ENCODE measurements at places on chromosomes 5 and 9.

GRCh38 chr5:123754908-123755307, 242.9 kb downstream of the CSNK1G3 start:
- no peak for DNase-seq
- H3K27me3 ChIP-seq = no peaks in the 10 kb centered on the region
- H3K4me3 ChIP-seq = no peak overlapping the region
- no peaks in the 10 kb centered on the region for H3K4me1 ChIP-seq

DNA sequence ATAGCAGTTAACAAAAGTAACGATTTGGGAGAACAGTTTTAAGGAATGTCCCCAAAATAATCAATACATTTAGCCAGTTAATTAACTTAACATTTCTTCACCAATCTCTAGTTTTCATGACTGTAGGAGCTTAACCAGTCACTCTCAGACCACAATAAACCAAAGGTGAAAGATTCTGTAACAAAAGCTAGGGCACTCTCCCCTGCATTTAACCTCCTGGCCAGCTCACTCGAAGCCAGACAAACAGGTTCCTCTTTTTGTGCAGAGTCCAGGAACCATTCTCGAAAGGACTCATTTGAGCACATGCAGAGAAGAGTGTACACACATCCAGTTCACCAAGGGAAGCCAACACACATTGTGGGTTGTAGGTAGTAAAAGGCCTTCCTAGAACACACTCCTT, 6.5 kb downstream of the IL7R start:
- no peak overlapping the region for H3K4me3 ChIP-seq
- no peaks in the 10 kb centered on the region for H3K27me3 ChIP-seq
- H3K36me3 ChIP-seq = peaks cover 33% of the 10 kb centered on the region
- DNase-seq = no peak
- peak overlapping the region; percentile 84 for H3K27ac ChIP-seq
- peaks cover 28% of the 10 kb centered on the region for H3K4me1 ChIP-seq

GRCh38 chr5:57539281-57539701, 56.7 kb upstream of the ACTBL2 start:
- H3K27me3 ChIP-seq = no peaks in the 10 kb centered on the region
- no peak for DNase-seq
- no peaks in the 10 kb centered on the region for H3K4me1 ChIP-seq
- H3K36me3 ChIP-seq = no peaks in the 10 kb centered on the region
- no peak overlapping the region for H3K27ac ChIP-seq

DNA sequence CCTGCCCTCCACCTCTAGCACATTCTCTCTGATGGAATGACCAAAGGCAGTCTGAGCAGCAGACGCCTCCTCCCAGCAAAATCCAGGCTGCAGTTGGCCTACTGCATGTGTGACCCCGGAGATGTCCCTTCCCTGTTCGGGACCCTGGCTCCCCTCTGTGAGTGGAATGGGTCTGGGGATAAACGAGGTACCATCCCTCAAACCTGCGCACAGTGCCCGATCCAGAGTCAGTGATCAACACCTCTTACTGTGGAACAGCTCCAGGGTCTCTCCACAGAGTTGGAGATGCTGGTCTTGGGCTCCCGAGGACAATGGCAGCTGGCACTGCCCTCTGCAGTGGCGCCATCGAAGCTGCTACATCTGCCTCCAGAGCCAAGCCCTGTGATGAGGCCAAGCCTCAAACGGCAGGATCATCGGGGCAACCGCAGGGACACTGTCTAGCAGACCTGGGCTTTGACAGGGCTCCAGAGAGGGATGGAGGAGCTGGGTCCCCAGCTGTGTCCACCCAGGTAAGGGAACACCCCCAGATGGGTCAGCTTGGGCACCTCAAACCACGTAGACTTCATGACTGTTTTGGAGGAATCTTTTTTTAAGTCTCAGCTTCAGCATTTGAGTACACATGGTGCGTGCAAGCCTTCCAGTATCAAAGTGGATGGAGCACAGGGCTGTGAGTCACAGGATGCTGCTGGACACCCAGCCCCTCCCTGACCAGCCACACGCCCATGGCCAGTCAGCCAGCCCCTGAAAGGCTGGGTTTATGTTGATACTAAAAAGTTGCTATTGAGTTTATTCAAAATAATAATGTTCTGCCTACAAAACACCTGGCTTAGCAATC, 13.0 kb downstream of the MED10 start:
- H3K27ac ChIP-seq = no peak overlapping the region
- no peak for DNase-seq
- peaks cover 16% of the 10 kb centered on the region for H3K4me1 ChIP-seq
- H3K4me3 ChIP-seq = no peak overlapping the region
- no peaks in the 10 kb centered on the region for H3K27me3 ChIP-seq

DNA sequence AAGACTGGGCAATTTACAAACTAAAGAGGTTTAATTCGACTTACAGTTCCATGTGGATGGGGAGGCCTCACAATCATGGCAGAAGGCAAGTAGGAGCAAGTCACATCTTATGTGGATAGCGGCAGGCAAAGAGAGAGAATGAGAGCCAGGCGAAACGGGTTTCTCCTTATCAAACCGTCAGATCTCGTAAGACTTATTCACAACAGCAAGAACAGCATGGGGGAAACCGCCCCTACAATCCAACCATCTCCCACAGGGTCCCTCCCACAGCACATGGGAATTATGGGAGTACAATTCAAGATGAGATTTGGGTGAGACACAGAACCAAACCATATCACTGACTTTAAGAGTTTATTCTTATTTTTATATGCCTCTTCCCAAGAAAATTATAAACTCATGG, 60.3 kb downstream of the RFK start:
- H3K27me3 ChIP-seq = peaks cover 10% of the 10 kb centered on the region
- H3K4me1 ChIP-seq = no peaks in the 10 kb centered on the region
- no peaks in the 10 kb centered on the region for H3K36me3 ChIP-seq
- H3K4me3 ChIP-seq = no peak overlapping the region

GRCh38 chr9:107239474-107239873, 43.6 kb upstream of the RAD23B start:
- H3K27me3 ChIP-seq = peaks cover 12% of the 10 kb centered on the region
- no peak overlapping the region for H3K27ac ChIP-seq
- H3K4me3 ChIP-seq = no peak overlapping the region
- H3K36me3 ChIP-seq = no peaks in the 10 kb centered on the region
- peaks cover 18% of the 10 kb centered on the region for H3K4me1 ChIP-seq

DNA sequence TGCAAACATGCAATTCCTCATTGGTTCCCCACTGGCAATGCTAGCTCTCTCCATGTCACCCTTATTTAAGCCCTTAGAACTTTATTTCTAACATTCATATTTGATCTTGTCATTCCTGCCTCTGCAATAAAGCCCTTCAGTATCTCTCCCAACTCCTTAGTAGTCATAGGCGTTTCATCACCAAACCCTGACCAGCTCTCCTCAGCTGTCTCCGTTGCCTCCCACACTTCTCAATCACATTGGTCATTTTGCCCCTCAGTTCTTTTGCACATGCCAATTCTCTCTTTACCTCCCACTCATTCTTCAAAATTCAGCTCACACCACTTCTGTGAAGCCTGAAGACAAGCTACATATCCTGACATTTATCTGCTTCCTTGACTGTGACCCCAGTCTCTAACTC, 2.8 kb upstream of the RUSC2 start:
- H3K27ac ChIP-seq = no peak overlapping the region
- peaks cover 33% of the 10 kb centered on the region for H3K27me3 ChIP-seq
- DNase-seq = no peak
- peaks cover 17% of the 10 kb centered on the region for H3K4me1 ChIP-seq
- no peaks in the 10 kb centered on the region for H3K36me3 ChIP-seq

DNA sequence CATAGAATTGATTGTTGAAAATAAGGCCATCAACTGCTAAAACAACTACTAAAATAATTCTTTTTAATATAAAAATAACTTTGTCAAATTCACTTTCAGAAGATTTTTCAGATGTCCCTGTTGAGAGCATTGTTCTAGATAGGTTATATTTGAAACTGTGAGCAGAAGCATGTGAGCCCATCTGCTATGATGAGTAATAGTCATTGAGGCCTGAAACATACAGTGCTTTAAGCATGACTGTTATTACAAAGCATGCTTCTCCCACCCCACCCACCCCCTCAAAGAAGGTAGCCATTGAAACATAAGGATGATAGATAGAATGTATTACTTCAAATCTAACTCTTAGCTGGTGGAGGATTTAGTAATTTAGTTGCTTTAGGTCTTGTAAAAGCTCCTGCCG, 86.0 kb downstream of the UHRF2 start:
- no peak for DNase-seq
- H3K36me3 ChIP-seq = peaks cover 30% of the 10 kb centered on the region
- peak overlapping the region; percentile 85 for H3K27ac ChIP-seq
- H3K4me1 ChIP-seq = no peaks in the 10 kb centered on the region
- H3K27me3 ChIP-seq = no peaks in the 10 kb centered on the region
- H3K4me3 ChIP-seq = no peak overlapping the region

DNA sequence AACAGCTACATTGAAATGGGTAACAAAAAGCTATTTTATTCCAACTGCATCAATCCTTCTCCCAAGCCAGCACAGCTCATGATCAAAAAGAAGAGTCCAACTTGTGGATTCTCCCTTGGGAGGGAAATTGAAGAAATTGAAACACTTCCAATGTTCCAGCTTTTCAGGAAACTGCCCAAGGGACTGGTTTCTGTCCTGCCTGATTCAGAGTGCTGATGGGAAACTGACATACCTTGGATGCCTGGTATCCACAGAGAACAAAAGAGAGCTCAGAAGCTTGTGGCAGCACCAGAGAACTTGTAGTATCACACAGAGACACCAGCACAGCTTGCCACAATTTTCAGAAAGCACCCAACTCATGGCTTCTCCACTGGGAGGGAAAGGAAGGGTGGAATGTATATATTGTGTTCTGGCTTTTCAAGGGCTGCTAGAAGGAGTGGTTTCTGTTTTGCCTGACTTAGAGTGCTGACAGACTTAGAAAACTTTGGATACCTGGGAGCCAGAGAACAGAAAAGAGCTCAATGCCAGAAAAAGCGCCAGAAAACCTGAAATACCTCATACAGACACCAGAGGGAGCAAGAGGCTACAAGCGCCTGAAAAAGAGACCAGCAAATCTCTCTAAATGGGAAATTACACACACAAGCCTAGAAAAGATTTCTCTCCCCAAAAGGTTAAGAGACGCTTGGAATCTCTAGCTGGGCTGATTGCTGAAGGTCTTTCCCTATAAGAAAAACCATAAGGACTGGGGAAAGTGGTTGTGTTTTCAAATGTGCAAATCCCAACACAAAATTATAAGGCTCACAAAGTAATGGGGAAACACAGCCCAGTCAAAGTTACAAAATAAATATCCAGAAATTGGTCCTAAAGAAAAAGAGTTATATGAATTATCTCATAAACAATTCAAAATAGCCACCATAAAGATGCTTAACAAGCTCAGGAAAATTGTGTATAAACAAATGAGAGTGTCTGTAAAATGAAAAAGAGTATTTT, 178.8 kb downstream of the SPOCK1 start:
- no peaks in the 10 kb centered on the region for H3K36me3 ChIP-seq
- H3K27me3 ChIP-seq = peaks cover 6% of the 10 kb centered on the region
- DNase-seq = peak; percentile 2

DNA sequence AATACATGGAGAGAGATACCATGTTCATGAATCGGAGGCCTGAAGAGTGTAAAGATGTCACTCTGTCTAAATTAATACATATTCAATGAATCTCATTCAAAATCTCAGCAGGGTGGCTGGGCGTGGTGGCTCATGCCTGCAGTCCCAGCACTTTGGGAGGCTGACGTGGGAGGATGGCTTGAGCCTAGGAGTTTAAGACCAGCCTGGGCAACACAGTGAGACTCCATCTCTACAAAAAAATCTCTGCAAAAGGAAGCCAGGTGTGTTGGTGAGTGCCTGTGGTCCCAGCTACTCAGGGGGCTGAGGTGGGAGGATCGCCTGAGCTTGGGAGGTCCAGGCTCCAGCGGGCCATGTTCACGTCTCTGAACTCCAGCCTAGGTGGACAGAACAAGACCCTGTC, 49.7 kb downstream of the COL23A1 start:
- H3K27me3 ChIP-seq = no peaks in the 10 kb centered on the region
- H3K27ac ChIP-seq = no peak overlapping the region
- H3K4me1 ChIP-seq = no peaks in the 10 kb centered on the region
- DNase-seq = no peak
- H3K36me3 ChIP-seq = no peaks in the 10 kb centered on the region

- H3K36me3 ChIP-seq = no peaks in the 10 kb centered on the region
- peaks cover 5% of the 10 kb centered on the region for H3K4me1 ChIP-seq
- no peak overlapping the region for H3K27ac ChIP-seq
Observed at GRCh38 chr9:70439991-70440706, 25.7 kb upstream of the KLF9 start.

DNA sequence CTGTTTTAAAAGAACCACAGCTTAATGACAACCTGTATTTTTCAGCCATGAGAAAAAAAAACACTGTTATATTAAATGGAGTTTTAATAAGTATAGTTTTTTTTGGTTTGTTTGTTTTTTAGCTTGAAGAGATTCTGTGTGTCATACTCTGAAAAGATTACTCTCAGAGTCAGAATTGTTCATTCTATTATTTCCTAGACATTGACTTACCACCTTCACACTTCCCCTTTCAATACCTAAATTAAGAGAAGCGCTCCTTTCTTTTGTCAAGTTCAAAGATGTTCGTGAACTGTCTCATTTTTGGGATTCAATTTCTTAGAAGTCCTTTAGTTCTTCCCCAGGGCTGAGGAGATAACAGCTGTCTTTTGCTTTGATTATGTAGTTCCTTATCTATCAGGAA, 1201.6 kb upstream of the NUDT12 start:
- no peaks in the 10 kb centered on the region for H3K27me3 ChIP-seq
- no peak overlapping the region for H3K27ac ChIP-seq
- no peaks in the 10 kb centered on the region for H3K4me1 ChIP-seq
- H3K36me3 ChIP-seq = no peaks in the 10 kb centered on the region
- H3K4me3 ChIP-seq = no peak overlapping the region

GRCh38 chr5:73193592-73193991, 20.6 kb downstream of the TMEM174 start:
- H3K4me1 ChIP-seq = no peaks in the 10 kb centered on the region
- DNase-seq = no peak
- no peak overlapping the region for H3K4me3 ChIP-seq
- no peak overlapping the region for H3K27ac ChIP-seq
- no peaks in the 10 kb centered on the region for H3K36me3 ChIP-seq

DNA sequence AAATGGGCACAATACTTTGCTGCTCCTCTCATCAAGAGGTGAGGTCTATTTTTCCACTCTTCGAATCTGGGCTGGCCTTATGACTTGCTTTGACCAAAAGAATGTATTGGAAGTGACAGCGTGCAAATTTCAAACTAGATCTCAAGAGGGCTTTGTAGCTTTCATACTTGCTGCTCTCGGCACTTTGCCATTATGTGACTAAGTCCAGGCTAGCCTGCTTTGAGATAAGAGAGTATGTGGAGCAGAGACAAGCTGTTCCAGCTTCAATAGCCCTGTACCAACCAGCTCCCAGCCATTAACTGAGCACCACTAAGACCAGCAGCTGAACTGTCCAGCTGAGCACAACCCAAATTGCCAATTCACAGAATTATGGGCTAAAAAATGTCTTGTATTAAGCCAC, 124.6 kb downstream of the ACER2 start:
- no peak overlapping the region for H3K4me3 ChIP-seq
- no peak overlapping the region for H3K27ac ChIP-seq
- no peak for DNase-seq
- H3K27me3 ChIP-seq = no peaks in the 10 kb centered on the region
- no peaks in the 10 kb centered on the region for H3K36me3 ChIP-seq
